OCI-LY7 (cell line): ENCODE measurements at places on chromosomes 7 and 10.

DNA sequence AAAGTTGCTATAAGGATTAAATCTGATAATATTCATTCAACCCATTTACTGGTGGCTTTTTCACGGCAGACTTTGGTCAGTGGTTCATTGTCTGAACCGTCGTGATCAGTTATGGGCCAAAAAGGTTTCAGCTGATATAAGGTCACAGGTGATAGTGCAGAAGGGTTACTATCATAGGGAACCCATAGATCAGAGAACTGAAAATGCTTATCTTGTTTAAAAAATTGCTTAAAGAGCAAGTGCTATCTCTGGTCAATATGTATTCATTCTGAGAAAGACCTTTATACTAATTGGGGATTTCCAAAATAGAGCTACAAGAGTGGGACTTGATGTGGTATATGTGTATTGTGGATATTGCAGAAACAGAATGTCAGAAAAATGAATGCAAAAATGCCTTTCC lies 147.8 kb upstream of the SEMA3E start:
- DNase-seq = no peak

DNA sequence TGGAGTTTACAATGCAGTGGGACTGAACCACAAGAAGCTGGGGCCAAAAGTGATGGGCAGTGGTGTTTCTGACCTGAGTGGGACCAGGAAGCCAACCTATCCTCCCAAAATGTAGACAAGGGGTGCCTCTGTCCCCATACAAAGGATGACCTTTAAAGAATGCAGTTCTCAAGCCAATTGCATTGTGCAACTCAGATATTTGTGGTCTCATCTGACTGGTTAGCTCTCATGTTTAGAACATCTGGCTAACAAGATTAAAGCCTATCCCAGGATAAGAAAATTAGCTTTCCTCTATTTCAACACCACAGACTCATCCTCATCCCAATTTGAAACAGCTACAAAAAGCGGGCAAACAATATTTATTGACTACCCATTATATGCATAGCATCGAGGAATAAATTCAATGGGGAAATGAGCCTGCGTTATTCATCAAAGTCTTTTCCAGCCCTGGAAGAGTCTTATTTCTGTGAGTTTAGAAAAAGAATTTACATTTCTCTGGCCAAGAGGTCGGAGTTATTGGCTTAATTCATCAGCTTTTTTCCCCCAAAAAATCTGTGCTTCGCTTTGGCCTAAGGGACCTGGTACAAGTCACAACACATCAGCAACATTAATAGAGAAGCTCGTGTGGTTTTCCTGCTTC lies 26.7 kb downstream of the ELMO1 start:
- DNase-seq = no peak

DNA sequence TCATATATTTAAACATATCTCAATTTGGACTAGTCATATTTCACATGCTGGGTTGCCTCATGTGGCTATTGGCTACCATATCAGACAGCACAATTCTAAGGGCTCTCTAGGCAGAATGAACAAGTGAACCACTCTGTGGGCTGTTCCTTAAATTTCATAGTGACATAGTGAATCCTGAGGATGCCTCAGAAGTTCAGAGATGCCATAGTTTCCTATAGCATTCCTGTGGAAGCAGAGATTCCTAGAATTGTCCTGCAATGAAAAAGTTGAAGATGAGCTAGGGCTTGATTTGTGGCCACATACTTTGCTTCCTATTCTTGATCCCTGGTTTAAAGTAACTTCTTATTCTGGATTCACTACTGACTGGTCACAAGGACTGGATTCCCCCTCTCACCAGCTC lies 35.6 kb downstream of the MKX start:
- no peak for DNase-seq

- no peak for DNase-seq
These were observed 115.8 kb upstream of the VSTM2A start for GRCh38 chr7:54426406-54426805.

- DNase-seq = no peak
These were observed at the start of gene PTN for GRCh38 chr7:137343281-137343841. PTN (minus strand) TSS chr7:137343733; CDS start chr7:137254973, 88,760 bp downstream.

DNA sequence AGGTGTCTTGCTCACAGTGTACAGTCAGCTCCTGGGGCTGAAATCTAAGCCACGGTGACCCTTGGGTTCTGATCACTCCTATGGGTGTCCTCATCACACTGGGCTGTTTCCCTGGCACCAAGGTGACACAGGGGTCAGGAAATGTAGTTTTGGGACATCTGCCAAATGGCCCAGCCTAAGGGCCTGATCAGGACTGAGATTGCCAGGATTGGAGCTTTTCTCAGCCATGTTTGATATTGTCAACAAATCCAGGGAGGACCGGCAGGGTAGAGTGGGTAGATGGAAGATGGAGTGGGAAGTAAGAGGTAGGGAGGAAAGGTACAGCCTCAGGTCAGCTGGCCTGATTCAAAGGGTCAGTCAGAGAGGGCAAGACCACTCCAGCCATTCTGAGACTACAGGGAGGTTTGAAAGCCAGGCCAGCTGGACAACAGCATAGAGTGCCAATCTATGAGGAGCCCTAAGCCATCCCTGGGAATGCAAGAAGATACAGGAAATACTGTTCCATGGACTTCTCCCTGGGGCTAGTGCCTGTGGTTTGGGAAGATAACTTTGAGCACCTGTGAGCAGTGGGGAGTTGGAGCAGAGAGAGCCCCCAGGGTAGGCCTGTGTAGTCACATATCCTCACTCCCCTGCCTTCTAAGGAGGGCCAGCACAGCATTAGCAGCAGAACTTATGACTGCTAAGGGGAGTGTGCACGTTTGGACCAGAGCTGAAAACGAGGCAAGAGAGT lies 377.3 kb upstream of the ZMIZ1 start:
- no peak for DNase-seq

GRCh38 chr10:79463578-79464496 lies 18.4 kb upstream of the ZCCHC24 start:
- DNase-seq = no peak

- no peak for DNase-seq
These were observed 78.0 kb upstream of the ANKRD1 start for GRCh38 chr10:90998733-90999511.

- no peak for DNase-seq
These were observed 72.8 kb downstream of the SHOC2 start for GRCh38 chr10:110992006-110992800.
